ENCODE measurements at places on chromosomes 2 and 18.

DNA sequence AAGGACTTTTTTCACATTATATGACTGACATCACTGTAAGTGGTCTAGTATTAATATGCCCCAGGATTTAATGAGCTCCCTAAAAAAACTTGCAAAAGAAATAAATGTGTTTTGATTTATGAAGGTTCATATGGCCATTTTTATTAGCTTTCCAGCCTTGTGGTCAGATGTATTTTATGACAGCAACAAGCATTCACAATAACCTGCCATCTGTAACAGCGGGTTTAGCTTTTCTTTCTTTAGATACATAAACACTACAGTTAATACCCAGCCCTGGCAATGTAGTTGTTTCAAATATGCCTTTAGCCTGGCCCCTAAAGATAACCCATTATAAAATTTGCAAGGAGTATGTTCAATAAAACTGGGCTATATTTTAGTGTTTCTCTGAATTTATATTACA, 1063.8 kb downstream of the SOCS6 start:
- DNase-seq = no peak

- DNase-seq = no peak
Observed at GRCh38 chr2:22536133-22536532, 848.8 kb upstream of the KLHL29 start.

GRCh38 chr2:221502270-221503010, 69.7 kb downstream of the EPHA4 start:
- DNase-seq = no peak

GRCh38 chr18:13218997-13219396, 437 bp downstream of the LDLRAD4 start:
- no peak for DNase-seq

- no peak for DNase-seq
Observed at GRCh38 chr2:10507106-10507505, 59.0 kb upstream of the ODC1 start.

DNA sequence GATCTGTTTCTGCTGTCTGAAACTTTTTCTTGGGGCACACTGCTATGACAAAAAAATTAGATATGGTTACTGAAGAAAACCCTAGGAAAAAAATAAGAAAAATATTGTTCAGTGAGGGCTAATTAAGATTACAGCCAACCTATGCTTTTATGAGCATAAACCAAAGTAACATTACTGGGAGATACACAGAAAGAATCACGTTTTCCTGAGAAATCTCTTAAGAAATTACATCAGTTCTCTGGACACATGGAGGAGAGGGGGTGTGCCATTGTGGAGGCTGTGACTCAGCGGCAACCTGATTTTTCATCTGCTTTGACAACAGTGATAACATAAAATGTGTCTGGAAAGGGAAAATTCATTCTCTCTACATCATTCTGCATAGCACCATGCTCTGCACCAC, 13.4 kb upstream of the NMI start:
- no peak for DNase-seq

DNA sequence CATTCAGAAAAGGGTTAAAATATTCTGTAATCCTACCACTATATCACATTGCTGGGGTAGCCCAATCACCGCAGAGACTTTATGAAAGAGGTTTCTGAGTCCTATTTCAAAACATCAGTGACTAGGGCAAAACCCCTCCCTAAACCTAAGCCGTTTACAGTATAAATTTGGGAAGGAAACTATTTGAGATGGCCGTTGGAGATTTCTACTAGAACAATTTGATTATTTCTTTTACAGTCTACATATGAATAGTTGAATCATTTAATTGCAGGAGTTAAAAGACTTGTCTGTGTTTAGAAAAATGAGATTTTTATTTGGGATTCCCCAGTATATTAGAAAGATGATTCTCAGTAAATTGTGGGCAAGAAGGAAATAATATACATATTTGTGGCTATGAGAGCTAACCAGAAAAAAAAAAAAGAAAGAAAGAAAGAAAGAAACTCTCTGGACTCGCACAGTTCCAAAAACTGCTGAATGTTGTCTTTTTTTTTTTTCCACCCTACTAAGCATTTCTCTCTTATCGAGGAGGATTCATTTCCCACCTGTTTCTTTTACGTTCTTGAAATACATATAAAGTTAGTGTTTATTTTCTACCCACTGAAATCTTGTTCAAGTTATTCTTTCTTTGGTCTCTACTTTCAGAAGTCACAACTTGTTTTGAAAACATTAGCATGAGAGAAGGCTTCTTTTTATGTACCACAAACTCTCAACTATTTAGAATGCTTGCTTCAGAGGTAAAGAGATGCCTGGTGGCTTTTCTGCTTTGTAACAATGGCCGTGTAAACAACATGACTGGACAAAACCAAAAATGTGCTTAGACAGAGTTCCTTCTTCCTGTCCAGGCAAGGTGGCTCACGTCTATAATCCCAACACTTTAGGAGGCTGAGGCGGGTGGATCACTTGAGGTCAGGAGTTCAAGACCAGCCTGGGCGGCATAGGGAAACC, 65.9 kb downstream of the BCL2 start:
- no peak for DNase-seq

- DNase-seq = no peak
Observed at GRCh38 chr2:8860239-8860638, 22.8 kb upstream of the KIDINS220 start.

DNA sequence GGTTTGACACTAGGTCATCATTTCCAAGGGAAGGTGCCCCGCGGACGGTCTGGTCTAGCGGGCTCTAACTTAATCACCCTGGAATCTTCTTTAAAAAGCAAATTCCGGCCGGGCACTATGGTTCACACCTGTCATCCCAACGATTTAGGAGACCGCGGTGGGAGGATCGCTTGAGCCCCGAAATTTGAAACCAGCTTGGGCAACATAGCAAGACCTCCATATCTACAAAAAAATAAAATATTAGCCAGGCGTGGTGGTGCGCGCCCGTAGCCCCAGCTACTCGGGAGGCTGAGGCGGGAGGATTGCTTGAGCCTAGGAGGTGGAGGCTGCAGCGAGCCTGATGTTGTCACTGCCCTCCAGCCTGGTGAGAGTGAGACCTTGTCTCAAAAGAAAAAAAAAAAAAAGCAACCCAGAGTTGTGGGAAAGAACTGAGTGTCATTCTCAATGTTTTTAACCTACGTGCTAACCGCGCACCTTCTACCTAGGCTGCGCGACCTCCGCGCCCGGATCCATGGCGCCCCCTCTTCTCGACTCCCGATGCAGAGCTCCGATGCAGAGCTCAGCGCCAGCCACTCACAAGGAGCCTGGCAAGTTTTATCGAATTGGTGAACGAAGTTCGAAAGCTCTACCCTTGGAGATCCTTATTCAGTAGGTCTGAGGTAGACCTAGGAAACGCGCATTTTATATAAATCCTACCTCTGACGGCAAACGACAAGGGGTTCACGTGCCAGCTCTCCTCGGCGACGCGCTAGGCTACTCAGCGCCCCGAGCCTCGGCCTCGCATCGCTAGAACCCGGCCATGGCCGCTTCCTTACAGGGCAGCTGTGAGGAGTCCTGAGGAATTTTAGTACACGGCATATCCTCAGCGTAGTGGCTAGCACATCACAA, 888 bp upstream of the TWSG1 start:
- peak; percentile 89 for DNase-seq

DNA sequence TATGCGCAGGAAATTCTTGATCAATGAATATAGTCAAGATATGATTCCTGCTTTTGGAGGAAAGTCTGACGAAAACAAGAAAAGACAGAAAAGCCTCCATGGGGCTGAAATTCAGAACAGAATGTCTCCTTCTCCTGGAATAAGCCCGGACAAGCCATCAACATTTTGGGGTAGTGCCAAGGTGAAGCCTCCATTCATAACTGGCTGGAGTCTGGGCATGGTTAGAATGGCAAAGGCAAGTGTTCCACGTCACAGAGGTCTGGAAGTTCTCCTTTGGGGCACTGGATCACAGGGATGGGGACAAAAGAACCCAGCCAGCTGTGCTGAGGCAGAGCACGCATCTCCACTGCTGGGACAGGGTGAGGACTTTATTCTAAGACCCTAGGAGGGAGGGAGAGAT, 505.7 kb downstream of the CMPK2 start:
- DNase-seq = no peak

DNA sequence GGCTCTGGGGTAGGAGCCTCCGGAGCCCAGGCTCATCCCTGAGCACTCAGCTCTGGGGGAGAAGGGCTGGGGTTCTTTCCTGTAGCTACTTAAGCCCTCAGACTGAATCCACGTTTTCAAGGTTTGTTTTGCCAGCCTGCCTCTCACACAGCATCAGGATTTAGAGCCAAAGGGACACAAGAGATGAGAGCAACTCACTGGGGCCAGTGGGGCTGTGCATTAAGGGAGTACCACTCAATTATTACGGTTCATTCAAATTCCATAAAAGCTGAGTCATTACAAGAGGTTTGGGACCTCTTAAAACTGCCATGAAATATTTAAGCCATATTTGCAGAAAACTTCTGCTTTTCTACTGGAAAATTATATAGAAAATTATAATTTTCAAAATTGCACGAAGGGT, 17.1 kb upstream of the SNED1 start:
- DNase-seq = no peak

DNA sequence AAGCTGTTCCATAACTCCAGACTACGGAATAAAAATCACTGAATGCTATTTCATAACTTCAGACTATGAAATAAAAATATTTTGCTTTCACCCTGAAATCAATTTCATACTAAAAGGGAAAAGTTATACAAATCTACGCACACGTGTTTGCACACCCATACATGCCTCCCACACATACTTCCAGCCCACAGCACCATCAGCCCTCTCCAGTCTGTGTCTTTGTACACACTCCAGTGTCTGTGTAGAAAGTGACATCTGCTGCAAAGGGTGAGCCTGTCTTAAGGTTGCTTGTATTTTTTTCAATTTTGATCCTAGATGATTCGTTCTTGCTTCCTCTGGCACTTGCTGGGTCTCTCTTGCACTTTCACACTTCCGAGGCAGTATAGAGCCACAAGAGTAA, 53.6 kb downstream of the VIT start:
- no peak for DNase-seq

- no peak for DNase-seq
Observed at GRCh38 chr2:133599211-133599803, 31.0 kb upstream of the NCKAP5 start.

GRCh38 chr2:149389506-149390167, 59.2 kb downstream of the LYPD6 start:
- DNase-seq = no peak

GRCh38 chr2:25041307-25041927, 459 bp upstream of the EFR3B start:
- peak; percentile 90 for DNase-seq

- peak; percentile 85 for DNase-seq
Observed at GRCh38 chr18:23515911-23516546, 12.7 kb downstream of the RMC1 start.

- DNase-seq = no peak
Observed at GRCh38 chr2:237053066-237053465, 32.6 kb upstream of the COPS8 start.

GRCh38 chr2:165777522-165778186, 16.4 kb downstream of the GALNT3 start:
- DNase-seq = no peak

- DNase-seq = no peak
Observed at GRCh38 chr2:221343524-221343923, 228.6 kb downstream of the EPHA4 start.

GRCh38 chr2:223633656-223634055, 31.5 kb upstream of the SCG2 start:
- DNase-seq = peak; percentile 21

GRCh38 chr2:234974501-234975385, 22.9 kb downstream of the SH3BP4 start:
- DNase-seq = no peak

- DNase-seq = no peak
Observed at GRCh38 chr2:28481905-28482304, 14.0 kb upstream of the PLB1 start.

- no peak for DNase-seq
Observed at GRCh38 chr2:5969303-5969702, 277.1 kb downstream of the SOX11 start.

DNA sequence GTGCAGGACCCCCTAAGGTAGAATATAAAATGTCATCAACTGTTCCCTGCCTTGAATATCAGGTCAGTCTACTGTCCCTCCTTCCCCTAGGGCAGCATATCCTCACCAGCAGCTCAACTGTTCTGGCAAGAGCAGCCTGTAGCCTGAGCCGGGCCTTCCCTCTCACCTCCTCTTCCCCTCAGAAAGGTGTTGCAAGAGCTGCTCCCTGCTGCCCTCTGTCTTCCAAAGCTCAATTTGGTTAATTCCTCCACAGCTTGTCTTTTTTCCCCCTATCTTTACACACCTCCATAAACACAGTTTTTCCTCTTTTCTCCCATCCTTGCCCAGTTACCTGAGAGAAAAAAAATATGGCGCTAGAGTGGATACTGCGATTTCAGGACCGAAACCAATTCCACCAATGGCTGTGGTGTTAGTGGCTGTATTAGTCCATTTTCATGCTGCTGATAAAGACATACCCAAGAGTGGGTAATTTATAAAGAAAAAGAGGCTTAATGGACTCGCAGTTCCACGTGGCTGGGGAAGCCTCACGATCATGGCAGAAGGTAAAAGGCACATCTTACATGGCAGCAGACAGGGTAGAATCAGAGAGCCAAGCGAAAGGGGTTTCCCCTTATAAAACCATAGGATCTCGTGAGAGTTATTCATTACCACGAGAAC, 184.7 kb downstream of the MREG start:
- DNase-seq = peak; percentile 56

DNA sequence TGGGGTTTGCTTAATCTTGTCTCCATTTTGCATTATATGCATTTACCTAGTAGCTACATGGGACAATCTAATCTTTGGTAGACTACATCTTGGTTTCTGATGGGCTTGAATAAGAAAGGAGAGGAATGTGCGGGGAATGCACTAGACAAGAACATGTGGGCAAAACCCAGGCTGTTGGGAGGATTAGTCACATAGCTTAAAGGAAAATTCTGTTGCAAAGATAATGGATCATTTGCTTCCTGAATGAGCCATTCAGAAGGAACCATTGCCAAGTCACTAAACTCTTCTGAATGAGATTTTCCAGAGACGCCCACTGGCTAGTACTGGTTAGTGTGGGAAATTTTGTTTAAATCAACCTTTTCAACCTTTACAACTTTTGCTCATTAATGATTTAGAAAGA, 84.8 kb downstream of the OSBPL6 start:
- DNase-seq = no peak

- no peak for DNase-seq
Observed at GRCh38 chr2:110124939-110125691, 9.5 kb upstream of the MALL start.

DNA sequence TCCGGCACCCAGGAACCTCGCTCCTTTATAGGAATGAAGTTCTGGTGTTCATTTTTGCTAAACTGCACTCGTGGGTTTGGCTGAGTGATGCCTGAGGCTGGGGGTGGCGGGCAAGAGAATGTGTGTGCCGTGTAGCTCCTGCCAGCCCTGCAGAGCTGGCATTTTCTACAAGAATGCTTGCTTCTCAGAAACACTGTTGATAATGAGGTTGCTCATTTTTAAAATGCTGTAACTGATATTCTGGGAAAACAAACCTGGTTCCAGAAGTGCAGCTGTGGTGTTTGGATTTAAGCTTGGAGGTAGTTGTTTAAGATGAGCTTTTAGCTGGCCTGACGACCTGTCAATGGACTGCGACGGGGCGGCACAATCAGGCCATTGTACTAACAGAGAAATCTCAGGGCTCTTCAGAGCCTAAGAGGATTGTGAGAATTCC, 511.9 kb upstream of the TNP1 start:
- DNase-seq = no peak

- DNase-seq = peak; percentile 7
Observed at GRCh38 chr2:189407281-189408209, 33.7 kb upstream of the WDR75 start.
